Osteocyte (in vitro differentiated cells): ENCODE measurements at places on chromosomes 4 and X. TPM values are rescaled to one million over a fixed set of nuclear protein-coding genes. Genes with fewer than 3 reads are reported as not detected.

GRCh38 chr4:76640353-76640910, 205.4 kb downstream of the SHROOM3 start:
- no peak for DNase-seq

The GPC4 gene
- total RNA-seq, result 98.0 and 101 TPM in 2 replicates

The MAGEB10 gene
- total RNA-seq, result not detected in 2 replicates

DNA sequence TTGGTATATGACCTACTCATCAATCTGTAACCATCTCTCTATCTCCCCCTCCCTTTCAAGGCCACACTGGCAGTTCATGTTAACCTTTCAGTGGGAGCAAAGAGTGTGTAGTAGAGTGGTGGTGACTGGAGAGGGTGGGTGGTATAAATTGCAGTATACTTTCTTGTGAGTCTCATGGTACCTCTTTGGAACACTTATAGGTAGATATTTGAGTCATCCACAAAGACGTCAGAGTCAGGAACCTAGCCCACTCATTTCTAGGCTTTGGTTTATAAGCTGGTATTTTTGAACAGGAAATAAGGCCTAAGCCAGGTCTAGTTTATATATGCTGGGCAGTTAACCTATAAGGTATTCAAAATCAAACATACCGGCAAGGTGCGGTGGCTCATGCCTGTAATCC, 36.3 kb downstream of the RLIM start:
- DNase-seq, result no peak

- DNase-seq, result no peak
Measured at GRCh38 chr4:61638591-61638990, 438.5 kb downstream of the ADGRL3 start.

DNA sequence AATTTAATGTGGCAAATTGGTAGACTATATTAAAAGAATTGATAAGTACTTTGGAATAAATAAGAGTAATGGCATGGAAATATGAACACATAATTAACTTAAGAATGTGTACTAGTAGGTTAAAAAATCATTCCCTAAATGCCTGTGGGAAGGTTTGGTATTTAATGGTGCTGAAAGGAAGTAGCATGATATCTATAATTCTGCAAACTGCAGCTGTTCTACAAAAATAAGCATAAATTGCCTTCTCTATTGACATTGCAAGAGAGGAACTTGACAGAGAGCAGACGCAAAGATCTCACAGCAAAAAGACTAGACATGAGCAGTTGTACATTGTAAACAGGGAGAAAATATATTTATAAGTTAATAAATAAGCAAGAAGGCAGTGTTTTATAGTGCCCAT, 752.5 kb upstream of the PCDH10 start:
- DNase-seq, result no peak

DNA sequence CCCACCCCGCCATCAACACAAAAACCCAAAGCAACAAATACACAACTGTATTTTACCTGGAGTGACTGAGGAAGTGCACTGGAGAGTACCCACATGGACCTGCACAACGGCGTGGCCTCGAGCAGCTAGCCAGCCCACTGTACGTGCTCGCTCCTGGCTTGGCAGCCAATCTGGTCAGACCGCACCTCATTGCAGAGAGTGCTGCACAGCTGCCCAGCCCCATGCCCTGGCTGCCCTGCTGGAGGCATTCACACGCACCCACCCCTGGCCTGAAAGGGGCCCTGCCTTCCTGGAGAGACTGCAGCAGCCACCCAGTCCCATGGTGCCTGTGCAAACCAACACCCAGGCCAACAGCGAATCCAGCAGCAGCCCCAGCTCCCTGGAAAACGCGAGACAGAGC, 116.3 kb downstream of the GALNTL6 start:
- DNase-seq, result no peak

GRCh38 chr4:187944179-187944578, 51.4 kb upstream of the ZFP42 start:
- no peak for DNase-seq

DNA sequence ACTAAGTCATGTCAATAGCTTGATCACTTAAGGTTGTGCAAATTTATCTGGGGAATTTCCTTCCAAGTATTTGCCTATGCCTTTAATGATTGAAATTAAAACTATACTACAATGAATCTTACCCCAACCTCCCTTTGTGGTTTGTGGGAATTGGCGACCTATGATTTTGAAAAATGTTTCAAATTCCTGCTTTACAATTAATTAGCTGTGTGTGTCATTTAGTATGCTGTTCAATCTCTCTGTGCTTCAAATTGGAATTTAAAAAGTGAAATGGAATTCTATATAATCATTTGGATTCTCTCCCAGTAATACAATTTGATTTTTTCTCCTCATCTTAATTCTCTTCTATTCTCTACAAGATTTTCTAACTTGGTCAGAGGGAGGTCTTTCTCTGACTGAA, 2319.5 kb downstream of the ARAP2 start:
- DNase-seq, result no peak

The TCEAL2 gene
- total RNA-seq, result not detected in 2 replicates

DNA sequence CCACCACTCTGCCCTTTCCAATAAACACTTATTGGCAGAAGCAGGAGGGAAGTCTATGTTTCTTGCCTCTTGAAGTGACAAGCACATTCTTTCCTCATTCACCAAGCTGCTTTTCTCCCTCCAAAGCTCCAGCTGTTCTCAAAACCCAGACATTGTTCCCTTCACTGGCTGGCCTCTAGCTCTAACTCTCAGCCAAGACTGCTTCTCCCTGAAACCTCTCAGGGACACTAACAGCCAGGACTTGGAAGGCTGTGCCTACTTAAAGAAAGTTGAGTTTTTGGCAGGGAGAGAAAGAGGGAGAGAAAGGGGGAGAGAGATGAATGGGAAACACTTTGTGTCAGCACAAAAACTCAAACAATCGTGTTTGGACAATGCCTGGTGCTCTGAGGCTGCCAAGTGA, 99.5 kb downstream of the COX18 start:
- no peak for DNase-seq

The SOD3 gene
- 3.4 and 4.5 TPM in 2 replicates for total RNA-seq

DNA sequence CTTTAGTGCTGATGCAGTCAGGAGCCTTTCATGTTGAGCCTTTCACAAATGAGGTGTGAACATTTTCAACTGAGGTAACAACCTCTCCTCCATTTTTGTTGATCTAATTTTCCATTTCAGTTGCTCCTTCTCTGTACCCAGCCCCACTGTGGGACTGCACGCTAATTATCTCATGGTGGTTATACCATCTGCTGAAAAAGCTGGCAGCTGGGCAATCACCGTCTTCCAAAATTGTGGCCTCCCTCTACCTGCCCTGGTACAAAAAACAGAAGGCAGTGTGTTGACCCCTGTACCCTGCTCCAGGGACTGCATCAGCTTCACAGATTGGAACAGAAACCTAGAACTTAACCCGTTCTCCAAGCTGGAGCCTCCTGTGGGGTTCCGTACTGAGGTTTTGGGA, 72.4 kb upstream of the LONRF3 start:
- no peak for DNase-seq

DNA sequence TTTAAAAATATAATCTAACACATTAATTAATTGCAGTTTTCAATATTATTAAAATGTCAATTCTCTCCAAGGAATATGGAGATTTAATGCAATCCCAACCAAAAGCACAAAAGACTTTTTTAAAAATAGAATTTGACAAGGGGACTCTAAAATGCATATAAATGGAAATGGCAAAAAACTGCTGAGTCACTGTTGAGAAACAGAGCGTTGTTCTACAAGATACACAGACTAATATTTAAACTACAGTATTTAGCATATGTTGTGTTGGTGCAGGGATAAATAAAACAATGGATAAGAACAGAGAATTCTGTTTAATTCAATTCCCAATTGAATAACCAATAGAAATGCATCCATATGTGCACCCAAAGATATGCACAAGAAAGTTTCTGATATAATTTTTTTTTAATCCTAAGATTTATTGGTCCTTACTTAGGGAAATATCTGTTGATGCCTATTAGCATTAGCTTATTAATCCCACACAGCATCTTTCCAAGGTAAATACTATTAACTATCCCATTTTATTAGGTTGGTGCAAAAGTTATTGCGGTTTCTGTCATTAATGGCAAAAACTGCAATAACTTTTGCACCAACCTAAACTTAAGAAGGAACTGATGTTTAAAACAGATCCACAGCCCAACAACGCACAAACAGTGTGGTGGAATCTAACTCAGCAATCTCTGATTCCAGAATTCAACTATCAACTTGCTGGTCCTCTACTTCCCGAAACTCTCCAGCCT, 86.8 kb upstream of the VEGFC start:
- DNase-seq, result no peak

GRCh38 chr4:118772081-118772766, 63.7 kb downstream of the SEC24D start:
- no peak for DNase-seq

DNA sequence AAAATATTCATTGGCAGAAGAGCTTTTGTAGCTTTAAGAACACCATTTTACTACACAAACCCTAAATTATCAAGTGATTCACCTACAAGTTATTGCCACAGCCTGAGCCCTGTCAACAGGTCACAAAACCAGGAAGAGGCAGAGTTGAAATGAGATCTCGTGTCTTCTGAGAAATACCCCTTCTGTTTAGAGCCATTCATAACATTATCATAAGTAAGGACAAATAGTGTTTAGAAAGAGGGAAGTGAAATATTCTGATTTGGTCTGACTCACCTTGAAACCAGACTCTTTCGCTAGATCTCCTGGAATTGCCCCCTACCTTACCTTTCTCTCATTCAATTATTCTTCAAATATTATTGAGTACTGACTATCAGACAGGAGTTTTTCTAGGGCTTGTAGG, 5.9 kb downstream of the ETDB start:
- no peak for DNase-seq

The GRPR gene
- 4.0 and 4.7 TPM in 2 replicates for total RNA-seq

DNA sequence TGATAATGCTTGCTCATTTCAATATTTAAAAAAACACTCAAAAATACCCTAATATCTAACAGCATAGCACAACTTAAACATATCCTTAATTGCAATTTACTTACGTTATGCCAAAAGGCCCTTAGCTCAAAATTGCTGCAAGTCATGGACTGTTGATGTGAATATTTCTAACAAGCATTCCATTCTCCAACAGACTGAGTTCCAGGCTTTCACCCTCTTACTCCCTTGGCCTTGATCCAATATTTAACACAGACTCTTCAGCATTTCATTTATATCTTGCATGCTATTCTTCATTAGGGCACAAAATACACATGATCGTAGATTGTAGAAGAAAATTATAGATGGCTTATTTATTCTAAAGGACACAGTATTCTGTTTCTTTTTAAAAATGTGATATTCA, 96.5 kb downstream of the RNF150 start:
- no peak for DNase-seq

GRCh38 chr4:53647547-53647946, 56.3 kb upstream of the LNX1 start:
- no peak for DNase-seq

- no peak for DNase-seq
Measured at GRCh38 chr4:69843301-69843700, 16.6 kb downstream of the SULT1E1 start.

DNA sequence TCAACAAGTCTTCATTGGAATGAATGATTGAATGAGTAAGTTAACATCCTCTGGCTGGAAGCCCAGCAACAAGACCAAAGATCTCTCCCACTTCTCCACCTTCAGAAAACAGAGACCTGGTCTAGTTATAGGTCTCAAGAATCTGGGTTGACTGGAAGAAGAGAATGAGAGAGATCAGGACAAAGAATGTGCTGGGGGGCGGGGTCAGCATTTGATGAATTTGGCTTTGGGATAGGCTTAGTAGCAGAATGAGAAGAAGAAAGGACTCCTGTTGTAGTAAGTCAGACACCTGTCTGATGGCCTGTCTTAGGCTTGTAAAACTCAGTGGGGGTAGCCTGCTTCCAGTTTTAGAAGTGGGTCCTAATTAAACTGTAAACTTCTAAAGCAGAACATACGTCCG, 51.0 kb downstream of the TRIM2 start:
- DNase-seq, result no peak

The PCDH19 gene
- total RNA-seq, result 1.7 and 2.7 TPM in 2 replicates

The CSAG3 gene
- not detected in 2 replicates for total RNA-seq

DNA sequence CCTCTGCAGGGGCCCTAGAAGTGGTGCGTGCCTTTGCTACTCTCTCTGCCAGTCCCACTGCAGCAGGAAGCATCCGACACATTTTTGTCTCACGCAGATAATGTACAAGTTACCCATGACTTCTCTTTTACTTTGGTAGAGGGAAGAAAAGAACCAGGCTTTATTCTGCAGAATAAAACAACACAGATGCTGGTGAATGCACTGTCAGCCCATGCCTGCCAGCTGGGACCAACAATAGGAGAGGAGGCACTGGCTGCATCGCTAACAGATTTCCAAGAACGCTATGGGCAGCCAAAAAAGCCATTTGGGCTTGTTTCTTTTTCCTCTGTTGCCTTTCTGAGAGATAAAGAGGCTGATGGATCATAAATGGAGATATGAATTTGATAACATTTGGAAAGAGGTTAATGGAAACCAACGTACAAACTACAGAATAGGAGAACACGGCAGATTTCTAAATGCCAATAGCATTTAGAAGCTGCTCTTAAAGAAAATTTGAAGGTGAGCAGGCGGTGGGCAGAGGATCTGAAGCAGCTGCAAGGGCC, 47.5 kb upstream of the IGFBP7 start:
- no peak for DNase-seq

DNA sequence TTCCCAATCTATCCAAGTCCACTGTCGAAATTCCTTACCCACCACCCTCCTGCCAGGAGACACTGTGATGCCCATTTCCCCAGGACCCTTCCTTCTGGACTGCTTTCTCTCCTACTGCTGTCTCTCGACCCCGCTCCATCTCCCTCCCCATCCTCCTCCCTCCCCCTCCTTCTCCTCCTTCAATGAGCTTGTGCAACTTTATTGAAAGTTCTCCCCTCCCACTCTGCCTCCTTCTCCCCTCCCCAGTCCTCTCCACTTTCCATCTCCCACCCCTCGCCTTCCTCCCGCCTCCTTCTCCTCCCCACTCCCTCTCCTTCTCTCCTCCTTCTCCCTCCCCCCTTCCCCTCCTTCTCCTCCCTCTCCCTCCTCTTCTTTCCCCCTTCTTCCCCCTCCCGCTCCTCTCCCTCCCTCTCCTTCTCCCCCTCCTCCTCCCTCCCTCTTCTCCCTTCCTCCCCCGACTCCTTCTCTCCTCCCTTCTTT, 116.6 kb upstream of the FAT1 start:
- DNase-seq, result no peak

The HSFX4 gene
- not detected in 2 replicates for total RNA-seq

DNA sequence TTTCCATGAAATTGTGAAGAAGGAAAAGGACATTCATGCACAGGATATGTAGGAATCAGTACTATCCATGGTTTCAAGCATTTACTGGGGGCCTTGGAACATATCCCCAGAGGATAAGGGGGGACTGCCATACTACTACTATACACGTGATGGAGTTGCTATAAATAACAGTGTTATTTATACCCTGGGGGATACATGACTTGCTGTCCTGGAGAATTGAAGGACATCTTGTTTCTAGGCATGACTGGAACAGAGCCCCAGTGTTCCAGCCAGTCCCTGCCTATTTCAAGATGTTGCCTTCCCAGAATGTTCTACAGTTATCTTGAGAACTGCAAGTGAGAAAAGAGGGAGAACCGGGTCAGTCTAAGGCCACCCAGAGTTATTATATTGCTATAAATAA, 39.6 kb upstream of the ZNF81 start:
- DNase-seq, result no peak

- DNase-seq, result peak; percentile 85
Measured at GRCh38 chr4:147732518-147733235, 789 bp downstream of the ARHGAP10 start.
